ENCODE measurements at places on chromosomes 11 and 22.

GRCh38 chr11:109155291-109155690, 266.7 kb upstream of the C11orf87 start:
- no peak for DNase-seq

DNA sequence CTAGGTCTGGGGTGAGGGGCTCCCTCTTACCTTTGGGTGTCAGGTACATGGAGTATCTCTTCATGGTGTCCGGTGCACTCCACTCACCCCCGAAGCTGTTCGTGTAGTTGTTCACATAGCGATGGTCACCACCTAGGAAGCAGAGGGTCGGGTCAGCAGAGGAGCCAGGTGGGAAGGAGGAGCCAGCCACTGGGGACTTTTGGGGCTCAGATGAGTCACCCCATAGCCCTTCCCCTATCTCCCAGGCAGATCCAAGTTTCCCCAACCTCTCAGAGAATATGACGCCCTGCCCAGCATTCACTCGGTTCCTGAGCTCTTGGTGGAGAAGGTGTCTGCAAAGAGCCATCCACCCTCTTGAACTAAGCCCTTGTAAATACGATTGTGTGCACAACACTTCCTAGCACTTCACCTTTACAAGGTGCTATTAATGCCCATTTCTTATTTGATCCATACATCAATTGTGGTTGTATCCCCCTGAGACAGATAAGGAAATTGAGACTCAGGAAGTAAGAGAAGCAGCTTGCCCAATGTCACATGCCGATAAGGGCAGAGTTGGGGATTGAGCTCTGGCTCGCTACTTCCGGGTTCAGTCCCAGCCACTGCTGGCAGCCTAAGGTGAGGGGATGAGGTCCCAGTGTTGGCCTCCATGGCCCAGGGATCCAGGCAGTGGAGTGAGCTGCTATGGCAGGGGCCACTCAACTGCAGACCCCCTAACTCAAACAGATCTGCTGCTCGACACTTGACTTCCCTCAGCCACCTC, 14.8 kb downstream of the TRIM29 start:
- no peak for DNase-seq

DNA sequence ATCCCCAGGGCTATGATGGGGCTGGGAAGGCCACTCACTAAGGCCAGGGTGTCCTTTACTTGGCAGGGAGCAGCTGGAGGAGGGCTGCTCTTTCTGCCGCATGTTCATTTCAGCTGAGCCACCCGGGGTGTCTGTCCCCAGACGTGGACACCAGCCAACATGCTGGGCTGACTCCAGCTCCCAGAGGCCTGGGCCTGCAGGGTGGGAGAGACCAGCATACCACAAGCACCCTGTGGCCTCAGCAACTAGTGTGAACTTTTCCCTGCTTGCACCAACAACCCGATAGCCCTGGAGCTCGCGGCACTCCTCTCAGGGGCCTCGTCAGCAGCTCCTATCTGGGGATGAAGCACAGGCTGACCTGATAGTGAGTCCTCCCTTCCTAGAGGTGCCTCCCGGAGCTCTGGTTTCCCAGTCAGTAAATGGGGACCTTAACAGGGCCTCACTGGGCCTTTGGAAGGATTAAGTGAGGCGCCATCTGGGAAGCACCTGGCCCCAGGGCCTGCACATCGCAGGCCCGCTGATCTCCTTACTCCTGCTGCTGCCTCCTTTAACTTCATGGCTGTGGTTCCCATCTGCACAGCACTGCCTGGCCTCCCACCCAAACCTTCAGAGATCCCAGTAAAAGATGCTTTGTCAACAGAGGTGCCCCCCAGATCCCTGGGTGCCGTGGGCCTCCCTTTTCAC, 83.4 kb downstream of the GALNT18 start:
- DNase-seq, result no peak

DNA sequence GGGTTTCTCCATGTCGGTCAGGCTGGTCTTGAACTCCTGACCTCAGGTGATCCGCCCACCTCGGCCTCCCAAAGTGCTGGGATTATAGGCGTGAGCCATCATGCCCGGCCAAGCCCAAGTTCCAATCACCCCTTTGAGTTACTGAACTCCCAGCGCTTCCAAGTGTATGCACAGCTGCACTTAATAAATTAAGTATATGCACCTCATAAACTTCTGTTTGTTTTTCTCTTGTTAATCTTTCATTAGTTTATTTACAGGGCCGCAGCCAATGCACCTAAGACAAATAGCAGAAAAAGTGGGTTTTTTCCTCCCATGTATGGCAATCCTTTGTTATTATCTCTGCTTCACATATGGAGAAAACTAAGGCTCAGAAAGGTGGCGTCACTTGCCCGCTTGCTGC, 21.3 kb downstream of the SYN3 start:
- DNase-seq, result no peak

GRCh38 chr22:42648368-42649245, 585 bp downstream of the CYB5R3 start:
- DNase-seq, result peak; percentile 31

- DNase-seq, result no peak
Observed at GRCh38 chr11:1100417-1101245, 26.0 kb downstream of the MUC2 start.

DNA sequence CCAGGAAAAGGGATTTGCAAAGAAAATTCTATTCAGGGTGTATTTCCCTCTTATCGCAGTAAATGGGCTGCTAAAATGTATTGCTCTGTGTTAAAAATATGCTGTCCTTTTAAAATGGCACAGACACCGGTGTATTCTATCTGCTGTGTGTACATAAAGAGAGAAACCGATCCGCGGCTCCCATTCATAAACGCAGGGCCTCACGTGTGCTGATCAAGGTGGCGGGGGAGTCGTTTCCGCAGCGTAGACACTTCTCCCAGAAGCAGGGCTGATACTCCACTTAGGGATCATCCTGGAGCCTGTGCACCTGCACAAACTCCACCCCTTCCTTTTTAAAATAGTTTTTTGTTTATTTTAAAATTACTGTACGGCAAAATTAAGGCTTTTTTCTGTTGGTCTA, 26.1 kb upstream of the IGSF9B start:
- no peak for DNase-seq

- no peak for DNase-seq
Observed at GRCh38 chr11:57402188-57403002, 11.9 kb upstream of the PRG2 start.

- no peak for DNase-seq
Observed at GRCh38 chr11:57318178-57318577, 6.6 kb downstream of the TNKS1BP1 start.
